ENCODE measurements at places on chromosomes 1 and 21.

DNA sequence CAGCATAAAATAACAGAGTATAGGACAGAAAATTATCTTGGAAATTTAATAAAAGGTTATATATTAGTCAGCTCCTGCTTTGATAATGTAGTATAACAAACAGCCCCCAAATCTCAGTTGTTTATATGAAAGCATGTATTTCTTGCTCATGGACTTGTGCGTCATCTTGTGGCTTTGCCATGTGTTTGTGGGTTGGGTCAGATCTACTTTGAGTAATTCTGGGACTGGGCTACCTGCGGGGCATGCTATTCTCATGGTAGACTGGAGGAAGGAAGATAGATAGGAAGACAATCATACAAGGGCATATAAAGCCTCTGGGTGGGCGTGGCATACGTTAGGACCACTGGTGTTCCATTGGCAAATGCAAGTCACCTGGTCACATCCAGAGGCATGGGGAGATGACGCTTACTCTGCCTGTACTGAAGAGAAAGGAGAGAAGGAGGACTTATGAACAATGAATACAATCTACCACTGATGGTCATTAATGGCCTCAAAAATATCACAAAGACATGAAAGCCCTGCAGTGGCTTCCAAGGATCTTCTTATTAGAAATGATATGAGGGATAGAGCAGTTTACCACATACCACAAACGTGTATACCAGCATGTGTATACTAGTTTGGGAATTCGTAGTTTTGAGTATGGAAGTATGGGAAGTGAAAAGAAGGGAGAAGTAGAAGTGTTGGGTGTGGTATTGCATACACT, 267.0 kb downstream of the DISC1 start:
- DNase-seq: no peak

DNA sequence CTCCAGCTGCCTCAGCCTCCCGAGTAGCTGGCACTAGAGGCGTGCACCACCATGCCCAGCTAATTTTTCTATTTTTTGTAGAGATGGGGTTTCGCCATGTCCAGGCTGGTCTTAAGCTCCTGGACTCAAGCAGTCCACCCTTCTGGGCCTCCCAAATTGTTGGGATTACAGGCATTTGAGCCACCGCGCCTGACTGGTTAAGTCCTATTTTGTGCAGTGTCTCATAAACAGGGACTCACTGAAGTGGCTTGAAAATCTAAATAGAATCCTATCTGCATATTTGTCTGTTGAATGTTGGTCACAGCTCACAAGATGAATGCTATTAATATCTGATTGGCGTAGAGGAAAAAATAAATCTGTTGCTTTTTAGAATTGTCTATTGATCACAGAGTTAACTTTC, 5.9 kb upstream of the CHAF1B start:
- DNase-seq: no peak

GRCh38 chr1:222680080-222680479, 32.2 kb downstream of the AIDA start:
- DNase-seq: no peak

- no peak for DNase-seq
Measured at GRCh38 chr21:45049714-45050344, 24.6 kb upstream of the ADARB1 start.

DNA sequence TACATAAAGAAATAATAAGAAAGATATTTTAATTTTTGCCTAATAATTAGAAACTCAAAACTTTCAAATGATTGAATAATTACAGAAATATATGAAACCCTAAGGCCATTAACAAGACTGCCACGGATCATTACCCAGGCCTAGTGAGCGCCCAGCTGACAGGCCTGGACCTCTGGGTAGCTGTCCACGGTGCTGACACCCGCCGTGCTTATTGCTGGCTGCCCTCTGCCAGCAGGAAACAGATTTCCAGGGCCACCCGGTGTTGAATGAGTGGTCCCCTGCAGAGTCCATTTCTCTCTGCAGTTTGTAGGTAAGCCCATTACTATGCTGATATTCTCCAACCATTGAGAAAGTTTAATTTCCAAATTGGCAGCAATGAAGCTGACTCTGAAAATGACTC, 254.4 kb upstream of the GJB5 start:
- DNase-seq: no peak

DNA sequence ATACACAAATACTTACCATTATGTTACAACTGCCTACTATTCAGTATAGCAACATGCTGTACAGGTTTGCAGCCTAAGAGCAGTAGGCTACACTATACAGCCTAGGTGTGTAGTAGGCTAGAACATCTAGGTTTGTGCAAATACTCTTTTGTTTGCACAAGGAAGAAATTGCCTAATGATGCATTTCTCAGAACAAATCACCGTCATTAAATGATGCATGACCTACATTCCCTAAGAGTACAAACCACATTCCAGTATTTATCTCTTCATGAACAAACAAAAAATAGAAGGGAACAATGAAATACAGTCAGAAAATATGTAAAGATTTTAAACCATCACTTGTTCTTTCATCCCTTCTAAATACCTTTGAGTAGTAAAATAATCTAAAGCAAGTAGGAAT, 109.7 kb upstream of the HP1BP3 start:
- DNase-seq: no peak

GRCh38 chr1:30627994-30628393, 95.4 kb downstream of the MATN1 start:
- DNase-seq: no peak

- DNase-seq: no peak
Measured at GRCh38 chr21:34900376-34900775, 148.7 kb downstream of the RUNX1 start.

- DNase-seq: no peak
Measured at GRCh38 chr1:68675336-68675735, 178.5 kb upstream of the DEPDC1 start.

DNA sequence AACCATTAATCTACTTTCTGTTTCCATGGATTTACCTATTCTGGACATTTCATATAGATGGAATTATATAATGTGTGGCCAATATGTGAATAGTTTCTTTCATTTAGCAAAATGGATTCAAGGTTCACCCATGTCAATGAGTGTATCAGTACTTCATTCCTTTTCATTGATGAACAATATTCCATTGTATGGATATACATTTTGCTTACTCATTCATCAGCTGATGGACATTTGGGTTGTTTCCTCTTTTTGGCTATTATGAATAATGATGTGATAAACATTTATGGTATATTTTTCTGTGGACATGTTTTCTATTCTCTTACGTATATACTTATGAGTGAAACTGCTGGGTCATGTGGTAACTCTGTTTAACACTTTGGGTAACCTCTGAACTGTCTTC, 97.8 kb downstream of the SCMH1 start:
- DNase-seq: no peak

DNA sequence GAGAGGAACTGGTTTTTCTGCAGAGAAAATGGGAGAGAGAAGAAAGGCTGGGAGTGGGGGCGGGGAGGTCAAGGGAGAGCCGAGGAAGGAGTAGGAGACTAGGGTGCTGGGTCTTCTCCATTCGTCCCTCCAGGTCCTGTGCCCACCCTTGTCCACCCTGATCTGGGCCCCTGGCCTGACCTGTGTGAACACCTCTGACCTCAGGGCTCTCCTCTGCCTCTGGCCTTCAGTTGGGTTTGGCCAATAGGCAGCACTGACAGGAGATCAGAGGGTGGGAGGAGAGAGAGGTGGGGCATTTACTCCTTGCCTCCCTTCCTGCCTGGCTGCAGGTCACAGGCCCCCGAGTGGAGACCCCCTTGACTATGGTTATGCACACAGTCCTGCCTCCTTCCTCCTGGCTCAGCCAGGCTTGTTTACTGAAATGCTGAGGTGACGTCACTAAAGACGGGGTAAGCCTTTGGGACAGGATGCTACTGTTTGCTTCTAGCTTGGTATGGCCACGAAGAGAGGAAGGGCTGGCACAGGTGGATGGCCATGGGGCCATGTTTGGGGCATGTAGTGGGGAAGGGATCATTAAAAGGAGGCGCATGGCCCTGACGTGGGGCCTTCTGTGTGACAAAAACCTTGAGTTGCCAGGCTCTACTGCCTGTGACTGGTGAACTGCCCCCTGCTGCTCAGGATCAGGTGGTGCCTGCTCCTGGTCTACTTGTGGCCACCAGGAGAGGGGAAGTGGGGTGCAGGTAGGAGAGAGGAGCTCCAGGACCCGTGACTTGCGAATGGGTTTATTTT, 248.7 kb upstream of the CSF3R start:
- no peak for DNase-seq

DNA sequence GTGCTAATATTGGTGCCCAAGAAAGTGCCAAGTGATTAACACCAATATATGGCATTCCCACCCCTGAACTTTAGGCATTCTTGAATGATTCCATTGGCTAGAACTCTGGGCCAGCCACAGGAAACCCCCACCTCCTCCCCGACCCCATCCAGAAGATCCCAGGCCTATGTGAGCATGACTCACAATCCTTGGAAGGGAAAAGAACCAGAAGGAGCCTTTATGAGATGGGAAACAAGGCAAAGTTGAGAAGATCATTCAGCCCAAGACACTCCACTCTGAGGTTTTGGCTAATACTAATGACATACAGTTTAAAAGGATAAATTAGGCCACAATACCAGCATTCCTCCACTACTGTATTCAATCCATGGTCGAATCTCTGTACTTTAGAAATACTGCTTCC, 21.8 kb downstream of the ELK4 start:
- no peak for DNase-seq

GRCh38 chr1:165628147-165628822, 2.7 kb upstream of the MGST3 start:
- no peak for DNase-seq

DNA sequence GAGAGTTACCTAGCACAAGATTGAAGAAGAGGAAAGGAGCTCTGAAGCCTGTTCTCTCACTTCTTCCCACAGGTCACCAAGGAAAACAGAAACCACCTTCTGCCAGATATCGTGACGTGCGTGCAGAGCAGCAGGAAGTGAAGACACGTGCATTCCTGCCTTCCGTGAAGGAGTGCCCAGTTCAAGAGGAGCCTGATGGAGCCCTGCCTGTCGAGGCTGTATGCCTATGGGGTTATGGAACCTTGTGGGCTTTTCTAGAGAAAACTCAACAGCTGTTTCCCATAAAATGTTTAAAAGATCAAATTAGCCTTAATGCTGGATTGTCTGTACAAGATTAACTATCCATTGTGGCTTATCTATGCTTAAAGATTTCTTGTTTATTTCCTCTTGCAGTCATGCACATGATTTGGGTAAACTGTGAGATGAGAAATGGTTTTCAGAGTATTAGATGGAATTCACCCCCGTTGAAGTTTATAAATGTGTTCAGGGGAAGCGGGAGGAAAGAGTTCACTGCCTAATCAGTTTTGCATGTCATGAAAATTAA, 27.8 kb downstream of the NTPCR start:
- no peak for DNase-seq

- no peak for DNase-seq
Measured at GRCh38 chr21:36981049-36981391, 14.6 kb upstream of the HLCS start.

DNA sequence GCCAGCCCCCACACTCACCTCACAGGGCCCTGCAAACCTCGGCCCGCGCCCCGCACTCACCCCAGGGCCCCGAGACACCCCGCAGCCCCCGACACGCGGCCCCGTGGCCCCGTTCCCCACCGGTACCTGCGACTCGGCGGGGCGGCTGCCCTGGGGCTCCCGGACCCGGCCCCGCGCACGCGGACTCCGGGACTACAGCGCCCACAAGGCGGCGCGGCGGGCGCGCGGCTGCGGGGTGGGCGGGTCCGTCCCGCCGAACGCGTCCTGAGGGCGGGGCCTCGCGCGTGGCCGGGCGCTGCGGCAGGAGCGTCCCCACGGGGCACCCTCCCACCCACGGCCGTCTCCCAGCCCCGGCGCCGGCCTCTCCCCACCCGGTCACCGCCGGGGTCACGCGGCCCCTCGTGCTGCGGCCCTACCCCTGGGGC, at the start of gene SLC19A1:
Gene SLC19A1 (minus strand): TSS at position 199 of the 425 bp plus-strand sequence. CDS start 4,481 bp downstream, outside the sequence.
- no peak for DNase-seq

DNA sequence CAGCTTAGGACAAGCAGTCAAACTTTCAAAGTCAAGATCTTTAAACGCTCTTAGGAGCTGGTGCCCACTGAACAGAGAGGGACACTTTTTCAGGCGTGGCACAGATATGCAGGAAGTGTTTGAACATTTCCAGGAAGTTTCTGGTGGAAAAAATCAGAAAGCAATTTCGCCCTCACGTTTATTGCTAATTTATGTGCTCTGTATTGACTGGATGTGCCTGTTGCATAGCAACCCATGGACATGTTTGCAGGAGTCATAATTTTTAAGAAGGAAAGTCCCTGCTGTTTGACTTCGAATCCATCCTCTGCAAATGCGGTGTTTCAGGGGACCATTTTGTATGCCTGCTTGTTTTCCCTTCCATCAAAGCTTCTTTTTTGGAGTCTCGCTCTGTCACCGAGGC, 239.9 kb upstream of the IRF2BP2 start:
- DNase-seq: no peak

DNA sequence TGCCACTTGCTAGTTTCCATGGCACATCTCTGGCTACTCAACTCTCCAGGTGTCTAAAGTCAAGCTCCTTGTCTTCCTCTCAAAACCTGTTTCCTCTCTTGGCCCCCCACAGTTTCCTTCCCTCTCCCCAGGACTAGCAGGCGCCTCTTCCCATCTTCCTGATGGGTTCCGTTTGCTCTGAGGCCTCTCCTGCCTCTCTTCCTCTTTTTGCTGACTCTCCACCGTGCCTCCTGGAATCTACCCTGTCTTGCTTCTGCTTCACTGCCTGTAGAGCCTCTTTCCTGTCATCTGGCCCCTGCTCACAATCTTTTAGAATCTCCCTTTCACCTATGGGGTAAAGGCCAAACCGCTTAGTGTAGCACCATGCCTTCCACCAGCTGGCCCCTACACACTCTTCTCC, 21.8 kb upstream of the LHX4 start:
- no peak for DNase-seq

- no peak for DNase-seq
Measured at GRCh38 chr21:27408826-27409225, 441.9 kb upstream of the ADAMTS5 start.

- DNase-seq: no peak
Measured at GRCh38 chr1:187504779-187505178, 676.0 kb downstream of the PLA2G4A start.

DNA sequence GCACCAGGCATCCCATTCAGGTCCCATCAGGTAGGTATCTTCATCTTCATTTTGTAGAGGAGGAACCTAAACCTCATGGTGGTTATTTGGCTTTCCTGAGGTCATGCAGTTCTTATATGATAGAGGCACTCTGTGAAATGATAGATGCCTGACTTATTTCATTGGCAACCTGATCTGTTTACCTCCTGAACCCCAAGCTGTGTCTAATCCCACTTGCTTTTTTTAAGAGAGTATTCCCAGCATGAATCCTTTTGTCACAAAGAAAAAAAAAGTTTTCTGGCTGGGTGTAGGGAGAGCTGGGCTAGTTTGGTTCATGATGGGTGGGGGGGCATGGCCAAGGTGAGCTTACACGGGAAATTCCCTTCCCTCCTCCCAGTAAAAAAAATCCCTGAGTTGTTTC, 154.2 kb downstream of the TENT5C start:
- DNase-seq: no peak

DNA sequence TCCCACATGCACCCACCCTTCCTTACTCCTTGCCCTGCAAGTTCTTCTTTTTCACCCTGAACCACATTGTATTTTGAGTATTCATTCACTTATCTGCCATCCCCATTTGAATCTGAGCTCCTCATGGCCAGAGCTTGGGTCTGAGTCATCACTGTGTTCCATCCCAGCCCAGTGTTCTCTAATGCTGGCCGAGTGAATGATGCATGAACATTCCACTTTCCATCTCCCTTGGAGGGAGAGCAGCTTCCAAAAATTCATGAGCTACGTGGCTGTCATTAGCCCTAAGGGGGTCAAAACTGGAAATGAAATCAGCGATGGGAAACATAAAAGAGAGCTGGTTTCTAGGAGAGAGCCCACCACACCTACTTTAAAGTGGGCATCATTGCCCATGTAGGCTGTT, 187.0 kb upstream of the USP24 start:
- DNase-seq: no peak

Data from urinary bladder (tissue), 4 donors.